ENCODE measurements at places on chromosomes 5 and 9.

GRCh38 chr5:425714-426113 is 17.3 kb upstream of the EXOC3 start:
- peak; percentile 25 for DNase-seq

- peak; percentile 63 for DNase-seq
Measured at GRCh38 chr5:172683645-172684471, 42.8 kb downstream of the NEURL1B start.

GRCh38 chr5:2895876-2896275 is 144.4 kb upstream of the IRX2 start:
- DNase-seq, result no peak

GRCh38 chr9:76531231-76531780 is 72.3 kb downstream of the GCNT1 start:
- DNase-seq, result no peak

GRCh38 chr9:136728548-136729123 is 14.1 kb downstream of the LCN10 start:
- peak; percentile 46 for DNase-seq

GRCh38 chr5:137888863-137889759 is at the start of gene PKD2L2:
Gene PKD2L2, plus strand, starts transcription at chr5:137889457. Its CDS starts 35 bp downstream, at chr5:137889492.
- DNase-seq, result peak; percentile 83

DNA sequence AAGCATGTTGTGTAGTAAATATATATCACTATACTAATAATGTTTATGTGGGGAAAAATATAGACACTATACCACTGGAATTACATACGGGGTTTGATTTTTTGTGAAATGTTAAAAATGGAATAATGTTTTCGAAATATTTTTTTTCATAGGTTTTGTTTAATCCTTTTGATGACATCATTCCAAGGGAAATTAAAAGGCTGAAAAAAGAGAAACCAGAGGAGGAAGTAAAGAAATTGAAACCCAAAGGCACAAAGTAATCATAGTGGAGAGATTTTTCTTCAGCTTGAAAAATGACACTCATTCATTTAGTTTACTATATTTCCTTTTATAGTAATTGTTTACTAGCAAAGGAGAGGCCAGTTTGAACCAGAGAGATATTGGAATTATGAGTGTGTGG is 17.6 kb downstream of the CWC27 start:
- no peak for DNase-seq

- DNase-seq, result no peak
Measured at GRCh38 chr5:154369682-154370081, 76.1 kb upstream of the SAP30L start.

- no peak for DNase-seq
Measured at GRCh38 chr9:36193023-36193422, 2.3 kb downstream of the CLTA start.

DNA sequence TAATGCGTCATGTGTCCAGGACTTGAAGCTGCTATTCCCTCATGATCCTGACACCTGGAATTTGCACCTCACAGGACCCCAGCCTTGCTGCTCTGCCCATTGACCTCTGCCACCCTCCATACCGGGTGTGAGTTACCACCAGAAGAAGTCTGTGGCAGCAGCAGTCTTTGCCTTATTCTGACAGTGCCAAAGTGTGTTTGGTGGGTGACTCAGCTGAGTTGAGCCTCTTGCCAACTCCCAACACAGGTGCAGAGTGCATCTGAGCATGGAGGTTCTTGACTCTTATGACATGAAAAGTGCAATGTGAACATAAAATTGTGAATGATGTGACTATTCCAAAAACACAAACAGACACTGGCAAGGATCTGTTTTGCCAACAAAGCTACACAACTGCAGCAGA is 1166.5 kb upstream of the CDH18 start:
- DNase-seq, result no peak

DNA sequence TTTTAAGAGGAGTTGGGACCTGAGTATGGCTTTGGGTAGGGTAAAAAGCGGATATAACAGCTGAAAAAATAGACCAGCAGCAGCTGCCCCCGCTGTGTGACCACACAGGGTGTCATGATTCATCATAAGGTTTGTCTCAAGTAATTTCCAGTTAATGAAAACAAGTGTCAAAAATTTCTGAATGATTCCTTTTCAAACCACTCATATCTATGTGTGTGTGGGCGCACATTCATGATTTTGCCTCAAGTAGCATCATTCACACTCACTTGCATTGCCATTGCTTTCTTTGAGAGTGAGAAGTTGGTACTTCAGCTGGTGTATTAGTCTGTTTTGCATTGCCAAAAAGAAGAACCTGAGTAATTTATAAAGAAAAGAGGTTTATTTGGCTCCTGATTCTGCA is 12.1 kb upstream of the TNFAIP8 start:
- DNase-seq, result no peak

GRCh38 chr5:129905473-129906176 is 1.4 kb downstream of the CHSY3 start:
- DNase-seq, result no peak

GRCh38 chr9:34862836-34863235 is 95.2 kb upstream of the PHF24 start:
- DNase-seq, result no peak

DNA sequence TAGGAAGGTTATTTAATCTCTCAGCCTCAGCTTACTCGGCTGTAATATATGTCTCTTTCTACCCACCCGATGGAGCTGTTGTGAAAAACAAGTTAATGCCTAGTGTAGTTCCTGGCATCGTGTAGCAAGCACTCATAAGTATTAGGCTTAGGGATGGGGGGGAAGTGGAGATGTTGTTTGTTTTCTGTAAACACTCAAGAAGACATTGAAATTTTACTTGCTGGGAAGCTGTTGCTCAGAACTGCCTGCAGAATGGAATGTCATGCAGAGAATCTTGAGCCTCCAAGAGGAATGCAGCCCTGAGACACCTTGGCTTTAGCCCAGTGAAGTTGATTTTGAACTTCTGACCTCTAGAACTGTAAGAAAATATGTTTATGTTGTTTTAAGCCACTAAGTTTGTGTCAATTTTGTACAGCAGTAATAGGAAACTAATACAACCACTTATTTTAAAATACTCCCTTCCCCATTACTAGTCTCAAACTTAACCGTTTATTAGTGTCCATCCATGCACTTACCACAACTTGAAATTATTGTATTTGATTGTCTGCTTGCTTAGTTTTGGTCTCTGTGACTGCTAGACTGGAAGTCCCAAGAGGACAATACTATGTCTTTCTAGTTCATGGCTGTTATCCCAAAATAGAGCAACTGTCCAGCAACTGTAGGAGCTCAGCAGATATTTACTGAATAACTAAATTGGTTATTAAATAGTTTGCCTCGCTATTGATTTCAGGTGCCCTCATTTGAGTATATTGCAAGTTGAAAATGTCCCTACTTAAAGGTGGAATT is 53.8 kb downstream of the MFAP3 start:
- DNase-seq, result no peak

DNA sequence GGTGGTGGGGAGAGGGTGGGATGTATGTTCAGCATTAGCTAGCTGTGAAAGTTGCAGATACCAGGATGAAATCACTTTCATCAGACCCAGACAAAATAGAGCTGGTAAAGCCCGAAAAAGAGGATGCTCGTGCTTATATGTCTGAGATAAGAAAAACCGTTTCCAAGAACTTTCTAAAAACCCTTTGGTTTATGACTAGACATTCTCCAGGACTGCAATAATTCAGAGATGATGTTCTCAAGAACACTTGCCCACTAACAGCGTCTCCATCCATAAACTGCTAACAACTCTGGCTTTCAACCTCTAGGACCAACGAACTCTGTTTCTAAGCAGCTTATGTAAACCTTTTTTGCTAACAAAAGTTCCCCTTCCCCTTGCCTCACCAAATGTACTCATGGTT is 8.4 kb upstream of the AMACR start:
- DNase-seq, result no peak

GRCh38 chr9:115943431-115944165 is 210.0 kb upstream of the PAPPA start:
- no peak for DNase-seq

- no peak for DNase-seq
Measured at GRCh38 chr5:165565911-165566310, 2060.5 kb downstream of the MAT2B start.

- DNase-seq, result no peak
Measured at GRCh38 chr5:10111571-10111970, 138.1 kb downstream of the ATPSCKMT start.

DNA sequence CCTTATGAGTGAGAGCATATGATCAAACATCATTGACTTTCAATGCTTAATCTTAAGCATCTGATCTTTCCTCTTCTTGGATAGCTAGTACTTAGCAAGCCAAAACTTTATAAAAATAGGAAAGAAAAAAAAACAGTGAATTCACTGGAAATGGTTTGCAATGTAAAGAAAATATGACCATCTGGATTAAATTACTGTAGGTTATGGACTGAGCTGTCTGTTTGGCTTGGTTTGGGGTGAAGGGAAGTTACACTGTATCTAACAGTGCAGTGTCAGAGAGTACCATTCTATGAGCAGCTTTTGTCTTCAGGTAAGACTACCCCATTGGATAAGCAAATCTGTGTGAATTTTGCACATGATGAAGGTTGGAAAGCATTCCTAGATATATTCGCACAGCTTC is 151.4 kb downstream of the TLE1 start:
- no peak for DNase-seq

DNA sequence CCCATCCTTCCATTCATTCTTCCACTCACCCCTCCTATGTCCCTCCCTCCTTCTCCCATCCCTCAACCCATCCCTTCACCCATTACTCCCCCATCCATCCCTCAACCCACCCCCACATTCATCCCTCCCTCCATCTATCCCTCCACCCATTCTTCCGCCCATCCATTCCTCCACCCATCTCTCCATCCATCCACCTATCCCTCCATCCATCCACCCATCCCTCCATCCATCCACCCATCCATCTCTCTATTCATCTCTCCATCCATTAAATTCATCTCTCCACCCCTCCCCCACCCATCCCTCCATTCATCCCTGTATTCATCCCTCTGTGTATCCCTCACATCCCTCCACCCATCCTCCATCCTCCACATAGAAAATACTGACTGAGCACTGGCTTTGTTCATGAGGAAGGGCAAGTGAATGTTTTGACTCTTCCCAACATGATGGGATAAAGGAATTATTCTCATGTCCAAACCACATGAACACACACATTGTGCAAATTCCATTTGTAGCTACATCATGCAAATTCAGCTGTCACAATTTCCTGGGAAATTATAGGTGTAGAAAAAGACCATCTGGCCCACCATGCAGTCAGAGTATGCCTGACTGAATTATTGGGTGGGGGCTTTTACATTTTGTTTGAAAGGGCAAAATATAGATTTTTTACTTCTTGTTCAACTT is 6.9 kb upstream of the VAV2 start:
- no peak for DNase-seq

- DNase-seq, result no peak
Measured at GRCh38 chr5:112663146-112663545, 74.5 kb upstream of the APC start.

GRCh38 chr9:105093685-105094084 is 150.8 kb upstream of the SLC44A1 start:
- DNase-seq, result no peak

DNA sequence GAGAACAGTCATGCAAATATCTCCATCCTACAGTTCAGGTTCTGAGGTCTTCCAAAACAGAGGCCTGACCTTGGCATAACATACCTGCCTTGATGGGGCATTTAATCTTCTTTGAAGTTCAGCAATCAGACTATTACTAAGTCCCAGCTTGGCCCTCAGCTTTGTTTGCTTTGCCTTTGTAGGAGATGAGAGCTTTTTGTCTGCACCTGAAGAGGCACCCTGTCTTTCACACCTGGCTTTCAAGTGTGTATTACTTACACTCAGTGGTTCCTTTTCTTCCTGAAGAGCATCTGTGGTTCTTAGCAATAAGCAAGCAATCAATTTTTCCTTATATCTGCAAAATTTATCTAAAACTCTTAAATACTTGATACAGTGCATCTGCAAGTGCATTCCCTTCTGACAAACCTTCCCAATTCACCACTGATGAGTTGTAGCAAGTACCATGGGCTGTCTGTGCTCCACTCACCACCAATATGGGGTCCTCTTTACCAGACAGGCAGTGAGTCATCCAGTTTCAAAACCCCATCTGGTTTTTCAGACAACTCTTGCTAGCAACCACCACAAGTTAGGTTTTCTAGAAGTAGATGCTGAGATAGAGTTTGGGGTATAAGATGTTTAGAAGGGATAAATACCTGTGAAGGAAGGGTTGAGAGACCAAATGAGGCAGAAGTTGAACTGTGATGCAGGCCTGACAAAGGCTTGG is 100.2 kb downstream of the HINT1 start:
- DNase-seq, result no peak

GRCh38 chr9:1221298-1221697 is 171.1 kb downstream of the DMRT2 start:
- no peak for DNase-seq

GRCh38 chr5:171858303-171858702 is 72.7 kb downstream of the SMIM23 start:
- no peak for DNase-seq

DNA sequence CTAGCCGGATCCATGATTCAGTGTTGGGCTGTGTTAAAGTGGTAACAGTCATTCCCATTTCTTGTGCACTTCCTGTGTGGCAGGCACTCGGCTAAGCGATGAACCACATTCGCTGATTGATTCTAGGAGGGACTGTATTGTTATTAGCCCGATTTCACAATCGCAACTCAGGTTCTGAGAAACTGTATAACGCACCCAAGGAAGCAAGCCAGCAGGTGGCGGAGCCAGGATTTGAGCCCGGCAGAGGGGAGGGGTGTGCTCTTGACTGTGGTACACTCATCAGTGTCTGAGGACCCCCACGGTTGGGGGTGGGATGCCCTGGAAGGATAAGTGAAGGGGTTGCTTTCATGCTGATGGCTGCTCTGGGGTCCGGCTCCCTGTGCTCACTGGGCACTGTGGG is 34.7 kb downstream of the LRSAM1 start:
- DNase-seq, result no peak

DNA sequence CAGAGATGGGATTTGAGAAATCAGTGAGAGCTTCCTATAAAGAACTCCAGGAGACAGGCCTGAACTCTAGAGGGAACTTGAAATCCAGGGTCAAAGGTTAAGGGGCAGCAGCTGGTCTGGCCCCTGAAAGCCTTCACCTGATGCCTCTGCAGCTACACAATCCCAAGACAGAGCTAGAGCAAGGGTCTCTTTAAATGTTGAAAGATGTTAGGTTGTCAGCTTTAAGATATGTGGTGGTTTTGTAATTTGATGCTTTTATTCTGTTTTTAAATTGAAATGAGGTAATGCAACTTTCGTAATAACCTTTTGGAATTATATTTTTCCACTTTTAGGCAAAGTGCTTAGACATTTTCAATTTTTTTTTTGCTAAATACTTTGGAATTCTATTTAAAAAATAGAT is 2.4 kb downstream of the SOWAHA start:
- DNase-seq, result no peak

- no peak for DNase-seq
Measured at GRCh38 chr9:99628285-99628684, 193.4 kb upstream of the NR4A3 start.

DNA sequence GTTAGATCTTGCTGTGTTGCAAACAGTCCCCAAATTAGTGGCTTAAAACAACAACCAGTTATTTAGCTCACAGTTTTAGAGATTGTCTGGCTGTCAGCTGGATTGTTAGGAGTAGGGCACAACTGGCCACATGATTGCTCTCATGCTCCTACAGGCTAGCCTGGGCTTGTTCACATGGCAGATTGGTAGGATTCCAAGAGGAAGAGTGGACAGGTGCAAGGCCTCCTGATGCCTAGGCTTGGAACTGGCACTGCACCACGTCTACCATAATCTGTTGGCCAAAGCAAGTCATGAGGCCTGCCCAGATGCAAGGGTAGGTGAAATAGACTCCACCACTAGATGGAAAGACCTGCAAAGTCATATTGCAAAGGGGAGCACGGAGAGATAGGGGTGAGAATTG is 76.4 kb downstream of the ACER2 start:
- DNase-seq, result no peak

- no peak for DNase-seq
Measured at GRCh38 chr5:74337254-74337983, 303.1 kb downstream of the ENC1 start.

GRCh38 chr9:110278080-110278707 is 21.9 kb upstream of the TXN start:
- no peak for DNase-seq
